ENCODE measurements at places on chromosomes 7 and 10. TPM values are rescaled to one million over a fixed set of nuclear protein-coding genes. Genes with fewer than 3 reads are reported as not detected.
A peak's percentile ranks its signal among the peaks of the same experiment; 100 is the strongest.

DNA sequence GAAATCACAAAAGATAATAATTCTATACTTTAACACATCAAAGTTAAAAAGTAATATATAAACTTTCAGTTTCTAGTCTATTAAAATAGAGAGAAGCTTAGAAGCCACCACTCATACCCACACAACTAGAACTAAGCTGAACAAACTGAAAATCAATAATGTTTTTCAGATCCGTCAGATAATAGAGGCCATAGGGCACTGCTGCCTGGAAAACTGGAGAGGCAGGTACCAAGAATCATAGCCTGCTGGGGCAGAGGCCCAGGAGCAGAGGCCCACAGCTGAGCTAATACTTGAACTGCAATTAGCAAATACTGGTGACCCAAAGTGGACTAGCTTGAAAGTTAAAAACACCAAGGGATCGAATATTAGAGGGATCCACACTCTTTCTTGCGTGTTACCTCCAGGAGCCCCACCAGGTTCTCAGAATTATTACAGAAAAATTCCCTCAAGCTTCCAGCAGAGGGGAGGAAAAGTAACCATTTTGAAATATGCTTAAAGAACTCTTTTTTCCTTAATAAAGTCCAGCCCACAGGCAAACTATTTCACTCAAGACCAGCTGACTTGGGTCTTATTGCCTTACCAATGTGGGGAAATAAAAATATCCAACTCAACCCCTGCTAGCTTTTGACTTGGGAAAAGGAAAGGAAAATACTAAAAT is 774.1 kb upstream of the IGFBP3 start:
- no peak for DNase-seq

DNA sequence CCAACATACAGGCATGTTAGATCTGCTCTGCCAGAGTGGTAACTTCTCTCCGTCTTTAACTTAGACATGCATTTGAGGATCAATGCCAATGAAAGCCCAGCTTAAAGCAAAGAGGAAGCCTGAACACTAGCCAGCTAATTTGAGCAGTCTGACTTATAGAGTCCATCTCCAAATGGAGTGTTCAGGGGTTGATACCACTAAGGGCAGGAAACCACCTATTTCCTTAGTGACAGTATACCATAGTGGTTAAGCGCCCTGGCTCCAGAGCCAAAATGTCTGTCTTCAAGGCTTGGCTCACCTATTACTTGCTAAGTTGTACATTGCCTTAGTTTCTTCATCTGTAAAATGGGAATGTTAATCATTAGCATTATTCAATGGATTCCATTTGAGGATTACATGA is 678.5 kb downstream of the KCNMA1 start:
- no peak for DNase-seq

DNA sequence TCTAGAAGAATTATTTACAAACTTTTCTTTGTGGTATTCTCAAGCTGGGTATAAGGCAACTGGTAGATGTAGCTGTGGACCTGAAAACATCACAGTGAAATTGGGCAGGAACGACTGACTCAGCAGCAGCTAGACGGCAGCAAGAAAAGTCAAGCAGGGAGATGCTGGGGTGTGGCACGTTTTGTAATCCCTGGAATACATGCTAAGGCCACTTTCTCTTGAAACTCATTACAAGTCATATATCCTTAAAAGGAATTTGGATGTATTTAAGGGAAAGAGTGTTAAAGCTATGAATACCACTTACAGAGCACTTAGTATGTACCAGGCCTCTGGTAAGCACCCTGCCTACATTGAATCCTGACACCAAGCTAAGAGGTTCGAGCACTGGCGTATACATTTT is 17.4 kb downstream of the BEND7 start:
- no peak for DNase-seq

TFR2 gene
- total RNA-seq, result 1.0 TPM

PLXNA4 gene
- total RNA-seq, result 0.05 TPM

DNA sequence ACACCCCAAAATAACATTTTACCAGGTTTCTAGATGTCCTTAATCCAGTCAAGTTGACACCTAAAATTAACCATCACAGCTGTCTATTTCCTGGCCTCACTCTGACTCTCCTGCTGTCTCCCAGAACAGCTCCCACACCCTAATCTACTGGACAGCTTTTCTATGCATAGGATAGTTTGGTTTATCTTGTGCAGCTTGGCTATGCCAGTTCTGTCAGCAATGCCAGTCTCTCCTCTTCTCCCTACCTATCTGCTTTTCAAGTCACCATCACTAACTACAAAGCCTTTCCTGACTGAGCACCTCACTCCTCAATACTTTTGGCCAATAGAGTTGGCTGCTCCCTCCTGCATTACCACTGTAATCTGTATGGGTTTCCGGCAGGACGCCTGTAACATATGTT is 5.0 kb downstream of the NCOA4 start:
- no peak for DNase-seq

- peak; percentile 36 for DNase-seq
Observed at GRCh38 chr10:46019569-46020343, 10.7 kb downstream of the NCOA4 start.

GRCh38 chr10:20502903-20503585 is 394.1 kb downstream of the NEBL start:
- DNase-seq, result no peak
